ENCODE measurements at places on chromosomes 7 and 10.

GRCh38 chr7:27103489-27104226 is 1.2 kb upstream of the HOXA2 start:
- DNase-seq, result no peak

DNA sequence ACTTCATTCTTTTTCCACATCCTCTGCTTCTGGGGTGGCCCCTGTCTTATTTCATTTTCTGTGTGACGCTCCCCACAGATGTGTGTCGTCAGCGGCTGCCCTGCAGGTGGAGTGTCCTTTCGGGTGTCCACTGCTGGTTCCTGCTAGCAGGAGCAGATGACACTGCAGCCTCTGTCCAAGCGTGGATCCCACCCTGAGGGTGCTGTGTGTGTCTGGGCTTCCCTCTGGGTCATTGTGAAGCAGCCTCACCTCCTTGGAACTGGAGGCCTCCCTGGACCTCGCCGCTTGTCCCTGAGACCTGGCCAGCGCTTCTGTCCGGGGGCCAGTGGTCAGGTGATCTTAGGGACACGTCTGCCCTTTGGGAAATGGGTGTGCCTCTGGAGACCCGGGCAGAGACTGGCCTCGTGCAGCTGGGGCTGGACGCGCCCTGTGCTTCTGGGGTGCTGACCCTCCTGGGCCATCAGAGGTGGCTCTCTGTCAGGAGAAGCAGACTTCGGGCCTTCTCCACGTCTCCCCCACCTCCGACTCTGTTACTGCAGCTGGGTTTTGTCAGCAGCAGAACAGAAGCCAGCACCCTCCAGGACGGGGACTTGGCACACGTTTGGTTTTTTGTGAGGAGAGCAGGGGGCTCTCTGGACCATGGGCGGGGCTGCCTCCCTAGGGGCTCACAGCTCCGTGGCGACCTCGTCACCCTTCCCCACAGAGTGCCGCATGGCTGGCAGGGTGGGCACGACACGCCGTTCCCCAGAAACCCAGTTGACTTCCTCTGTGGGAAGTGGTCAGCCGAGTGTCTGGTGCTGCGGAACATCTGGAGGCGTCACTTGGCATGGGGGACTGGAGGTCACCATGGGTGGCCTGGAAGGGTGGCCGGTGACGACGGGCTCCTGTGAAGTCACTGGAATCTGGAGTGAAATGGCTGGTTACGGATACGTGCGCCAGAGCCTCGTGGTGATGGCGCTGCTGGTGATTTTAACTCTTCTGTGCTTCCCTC is 48.4 kb downstream of the INPP5A start:
- no peak for DNase-seq

GRCh38 chr7:134004829-134005505 is 122.2 kb upstream of the LRGUK start:
- no peak for DNase-seq

DNA sequence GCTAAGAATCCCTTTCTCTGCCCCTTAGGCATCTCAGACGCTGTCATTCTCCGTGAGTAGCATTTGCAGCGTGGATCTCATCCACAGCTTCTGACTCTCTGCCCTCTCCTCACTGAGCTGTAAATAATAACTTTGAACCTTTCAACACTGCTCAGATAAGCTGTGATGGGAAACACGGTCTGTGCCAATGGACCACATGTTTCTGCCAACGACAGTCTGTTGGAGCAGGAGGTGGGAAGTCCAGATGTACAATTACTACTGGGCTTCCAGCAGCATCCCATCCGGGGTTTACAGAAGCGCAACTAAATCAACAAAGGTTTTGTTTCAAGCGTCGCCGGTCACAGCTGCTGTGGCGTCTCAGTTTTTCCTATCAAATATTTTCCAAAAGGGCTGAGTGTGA is 1110.6 kb downstream of the TYW1 start:
- DNase-seq, result no peak

GRCh38 chr7:73871163-73872011 is 10.4 kb downstream of the TMEM270 start:
- DNase-seq, result no peak

DNA sequence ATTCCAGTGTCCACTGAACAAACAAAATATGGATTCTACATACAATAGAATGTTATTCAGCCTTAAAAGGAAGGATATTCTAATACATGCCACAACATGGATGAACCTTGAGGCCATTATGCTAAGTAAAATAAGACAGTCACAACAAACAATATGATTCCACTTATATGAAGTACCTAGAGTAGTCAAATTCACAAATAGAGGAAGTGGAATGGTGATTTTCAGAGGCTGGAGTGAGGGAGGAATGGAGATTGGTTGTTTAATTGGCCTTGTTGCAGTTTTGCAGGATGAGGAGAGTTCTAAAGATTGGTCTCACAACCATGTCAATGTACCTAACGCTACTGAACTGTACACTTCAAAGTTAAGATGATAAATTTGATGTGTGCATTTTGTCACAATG is 119.6 kb downstream of the CHN2 start:
- no peak for DNase-seq

DNA sequence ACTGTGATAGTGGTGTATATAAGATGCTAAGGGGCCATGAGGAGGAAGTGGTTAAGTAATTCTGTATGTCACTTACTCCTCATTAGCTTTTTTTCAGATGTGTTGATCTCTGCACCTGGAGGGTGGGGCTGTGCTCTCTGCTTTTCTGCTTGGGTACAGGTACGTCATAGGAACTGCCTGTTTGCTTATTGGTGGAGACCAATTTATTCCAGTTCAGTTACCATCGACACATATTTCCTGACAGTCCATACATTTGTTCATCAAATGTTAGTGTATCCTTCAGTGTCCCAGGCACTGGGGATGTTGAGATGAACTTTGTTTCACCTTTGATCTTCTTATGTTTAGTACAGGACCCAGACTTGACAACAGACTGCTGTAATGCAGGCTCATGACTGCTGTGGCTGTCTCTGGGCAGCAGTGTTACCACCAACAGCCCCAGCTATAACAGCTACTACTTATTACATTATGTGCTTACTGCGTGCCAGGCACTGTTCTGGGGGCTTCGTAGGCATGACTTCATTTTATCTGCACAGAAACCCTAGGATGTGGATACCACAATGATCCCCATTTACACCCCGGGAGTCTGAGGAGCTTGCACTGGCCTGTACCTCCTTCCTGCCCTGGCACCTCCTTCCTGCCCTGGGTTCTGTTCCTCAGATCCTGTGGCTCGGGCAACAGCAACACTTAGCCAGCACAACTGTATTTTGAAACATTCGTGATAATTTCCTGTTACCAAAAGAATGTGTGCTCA is 87.4 kb downstream of the BUB3 start:
- no peak for DNase-seq

DNA sequence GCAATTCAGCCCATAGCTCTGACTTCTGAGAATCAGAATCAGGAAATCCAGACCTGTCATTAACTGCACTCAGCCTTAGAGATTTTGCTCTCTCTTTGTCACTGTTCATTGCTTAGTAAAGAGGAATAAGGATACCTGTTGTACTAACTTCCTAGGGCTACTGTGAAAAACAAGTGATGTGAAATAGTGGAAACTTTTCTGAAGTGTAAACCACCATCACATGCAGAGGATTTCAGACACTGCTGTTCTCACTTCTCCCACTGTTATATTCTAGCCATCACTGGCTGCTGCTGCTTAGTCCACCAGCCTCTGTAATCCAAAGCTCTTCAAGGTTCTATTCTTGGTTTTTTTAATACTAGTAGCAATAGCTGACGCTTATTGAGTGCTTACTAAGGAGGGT is 129.6 kb upstream of the CCDC6 start:
- no peak for DNase-seq

GRCh38 chr7:106819546-106819945 is 45.5 kb upstream of the PIK3CG start:
- DNase-seq, result no peak

GRCh38 chr7:17033245-17033644 is 151.5 kb upstream of the AGR3 start:
- no peak for DNase-seq

- no peak for DNase-seq
Measured at GRCh38 chr10:116113721-116114501, 159.1 kb downstream of the GFRA1 start.

DNA sequence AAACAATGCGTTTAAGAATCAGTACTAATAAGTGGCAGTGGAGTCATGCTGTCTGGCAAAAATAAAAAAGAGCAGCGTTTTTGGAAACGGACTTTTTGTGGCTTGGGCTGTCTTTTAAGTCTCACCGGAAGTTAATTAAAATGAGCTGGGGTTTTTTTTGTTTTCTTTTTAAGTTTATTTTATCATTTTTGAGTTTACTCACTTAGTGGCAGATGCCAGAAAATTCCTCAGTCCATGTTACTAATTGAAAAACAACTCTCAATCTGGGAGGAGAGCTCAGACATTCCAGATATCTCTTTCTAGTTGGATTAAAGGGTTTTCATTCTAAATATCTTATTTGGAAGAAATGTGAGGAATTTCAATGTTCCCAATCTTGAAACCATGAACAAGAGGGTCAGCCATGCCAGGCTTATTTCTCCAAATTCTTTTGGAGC is 133.8 kb upstream of the AGR3 start:
- DNase-seq, result no peak

- DNase-seq, result no peak
Measured at GRCh38 chr10:125768219-125768855, 7.3 kb downstream of the MMP21 start.

DNA sequence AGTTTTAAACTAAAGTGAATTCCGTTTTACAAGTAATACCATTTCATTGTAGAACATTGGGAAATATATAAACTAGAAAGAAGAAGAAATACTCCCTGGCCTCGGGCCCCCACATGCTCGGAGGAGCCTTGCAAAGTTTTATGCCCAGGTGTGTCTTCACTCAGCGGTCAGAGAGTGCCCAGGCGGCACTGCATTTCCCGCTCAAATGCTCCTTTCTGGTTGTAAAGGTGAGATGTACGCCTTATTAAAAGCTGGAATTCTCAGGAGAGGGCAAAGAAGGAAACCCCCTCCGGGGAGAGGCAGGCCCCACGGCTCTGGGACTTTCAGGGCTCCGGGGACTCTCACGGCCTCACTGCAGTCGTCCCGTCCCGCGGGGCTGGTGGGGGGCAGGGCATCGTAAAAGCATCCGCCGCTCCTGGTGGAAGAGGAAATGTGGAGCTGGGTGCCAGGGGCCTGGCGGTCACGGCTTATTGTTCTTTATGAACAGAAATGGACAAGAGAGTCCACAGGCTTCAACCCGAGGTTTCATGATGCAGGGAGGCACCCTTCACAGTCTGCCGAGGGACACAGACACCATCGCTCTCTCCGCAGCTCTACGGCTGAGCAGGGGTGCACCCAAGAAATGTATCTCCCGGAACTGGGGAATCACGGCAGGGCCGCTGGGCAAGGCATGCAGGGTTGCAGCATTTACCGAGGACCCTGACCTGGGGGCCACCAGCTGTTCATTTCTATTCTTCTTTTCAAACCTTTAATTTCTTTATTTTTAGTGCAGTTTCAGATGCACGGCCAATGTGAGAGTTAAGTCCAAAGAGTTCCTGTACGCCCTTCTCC is 47.7 kb upstream of the INPP5A start:
- DNase-seq, result no peak

DNA sequence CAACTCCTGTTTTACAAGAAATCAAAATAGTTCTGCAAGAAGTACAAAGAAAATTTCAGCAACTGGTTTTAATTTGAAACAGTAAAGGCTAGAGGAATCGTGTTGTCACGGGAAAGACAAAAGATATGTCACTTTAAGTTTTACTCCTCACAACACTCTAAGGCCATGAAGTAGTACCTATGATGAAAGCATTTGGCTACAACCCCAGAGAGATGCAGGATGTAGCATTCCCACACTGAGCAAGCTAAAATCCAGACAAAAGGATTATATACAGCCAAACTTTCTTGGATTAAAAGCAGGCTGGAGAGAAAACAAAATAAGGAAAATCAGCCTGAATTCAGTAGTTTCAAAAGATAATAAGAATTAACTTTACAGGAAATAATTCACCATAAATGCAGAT is 245.5 kb upstream of the STEAP1 start:
- DNase-seq, result no peak

GRCh38 chr10:35492386-35493195 is 112.5 kb upstream of the GJD4 start:
- no peak for DNase-seq

- DNase-seq, result no peak
Measured at GRCh38 chr7:151460474-151460855, 20.5 kb upstream of the CRYGN start.

DNA sequence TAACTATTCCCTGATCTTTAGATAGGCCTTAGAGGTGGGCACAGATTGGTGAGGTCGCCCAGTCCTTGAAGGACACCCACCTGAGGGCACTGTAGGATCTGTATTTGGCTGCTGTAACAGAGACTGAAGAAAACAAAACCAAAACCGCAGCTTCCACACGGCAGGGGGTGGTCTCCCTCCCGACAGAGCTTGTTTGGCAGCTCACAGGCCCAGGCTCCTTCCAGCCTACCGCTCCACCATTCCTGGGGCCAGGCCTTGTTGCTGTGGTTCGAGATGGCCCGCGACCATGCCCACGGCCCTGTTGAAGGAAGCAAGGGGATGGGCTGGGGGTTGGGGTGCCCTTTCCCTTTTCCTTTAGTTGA is 30.4 kb downstream of the ZNF783 start:
- no peak for DNase-seq

DNA sequence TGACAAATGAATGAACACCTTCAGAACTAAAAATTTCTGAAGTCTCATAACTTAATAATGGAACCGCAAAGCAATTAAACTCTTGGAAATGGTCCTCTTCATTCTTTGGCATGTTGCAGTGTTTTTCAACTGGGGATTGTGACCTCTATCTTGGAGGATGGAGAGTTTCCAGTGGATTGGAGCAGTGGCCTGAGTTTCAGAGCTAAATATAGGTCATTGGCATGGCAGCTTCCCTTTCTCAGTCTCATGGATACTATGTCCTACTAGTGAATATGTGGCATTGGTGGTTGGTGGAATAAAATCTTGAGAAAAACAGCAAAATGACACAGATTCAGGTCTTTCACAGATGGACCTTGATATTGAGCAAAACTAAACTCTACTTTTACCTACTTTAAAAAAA is 24.1 kb upstream of the EPC1 start:
- no peak for DNase-seq

DNA sequence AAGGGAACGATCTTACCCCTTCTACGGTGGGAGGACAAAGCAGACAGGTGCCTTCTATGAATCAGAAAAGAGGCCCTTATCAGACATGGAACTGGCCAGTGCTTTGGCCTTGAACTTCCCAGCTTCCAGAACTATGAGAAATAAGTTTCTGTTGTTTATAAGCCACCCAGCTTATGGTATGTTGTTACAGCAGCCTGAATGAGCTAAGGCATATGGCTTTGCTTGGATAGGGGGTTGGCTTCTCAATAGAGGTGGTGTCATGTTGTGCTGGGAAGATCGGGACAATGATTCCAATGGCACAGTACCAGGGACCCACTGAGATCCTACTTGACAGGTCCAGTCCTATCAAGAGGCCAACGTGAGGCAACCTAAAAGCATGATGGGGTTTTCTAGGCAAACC is 183.4 kb upstream of the BMPER start:
- DNase-seq, result no peak

- peak; percentile 20 for DNase-seq
Measured at GRCh38 chr7:42372479-42372878, 135.5 kb upstream of the GLI3 start.

GRCh38 chr10:112949875-112950507 is at the start of gene TCF7L2:
TCF7L2 (plus strand) TSS chr10:112950247; CDS start chr10:112950757, 510 bp downstream.
- DNase-seq, result peak; percentile 99

- no peak for DNase-seq
Measured at GRCh38 chr7:37405603-37406122, 43.0 kb downstream of the ELMO1 start.
